ENCODE measurements at places on chromosomes 5 and 9.

DNA sequence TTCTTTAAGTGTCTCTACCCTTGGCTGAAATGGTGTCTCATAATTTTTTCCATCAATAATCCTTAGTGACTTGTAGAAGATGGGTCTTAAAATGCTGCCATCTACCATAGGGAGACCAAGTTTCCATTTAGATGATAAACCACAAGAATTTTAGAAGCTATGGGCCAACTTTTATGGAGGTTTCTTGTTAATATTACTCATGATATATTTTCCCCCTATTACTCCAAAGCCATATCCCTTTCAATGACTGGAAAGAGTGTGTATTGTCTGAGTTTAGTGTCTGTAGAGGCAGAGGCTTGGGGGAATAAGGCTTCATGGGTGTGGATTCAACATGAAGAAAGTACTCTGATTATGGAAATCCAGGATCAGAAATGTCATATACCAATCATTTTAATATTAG is 507.3 kb upstream of the TNC start:
- DNase-seq = no peak

DNA sequence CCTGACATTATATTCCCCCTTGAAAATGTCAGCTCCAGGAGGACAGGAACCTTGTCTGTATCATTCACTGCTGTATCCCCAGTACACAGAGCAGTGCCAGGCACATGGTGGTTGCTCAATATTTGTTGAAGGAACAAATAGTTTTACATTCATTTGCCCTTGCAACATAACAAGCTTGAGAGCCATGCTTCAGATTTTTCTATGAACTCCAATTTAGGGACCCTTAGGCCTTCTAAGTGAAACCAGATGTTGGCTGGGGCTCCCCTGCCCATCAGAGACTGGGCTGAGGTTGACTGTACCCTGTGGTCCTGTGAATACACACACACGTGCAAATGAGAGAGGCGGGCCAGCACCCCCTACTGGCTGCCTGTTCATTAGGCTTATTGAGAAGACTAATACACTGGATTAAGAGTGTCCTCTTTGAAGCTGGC is 214.9 kb upstream of the WWC1 start:
- DNase-seq = no peak

GRCh38 chr5:37757980-37758582 is 81.8 kb downstream of the GDNF start:
- DNase-seq = no peak

DNA sequence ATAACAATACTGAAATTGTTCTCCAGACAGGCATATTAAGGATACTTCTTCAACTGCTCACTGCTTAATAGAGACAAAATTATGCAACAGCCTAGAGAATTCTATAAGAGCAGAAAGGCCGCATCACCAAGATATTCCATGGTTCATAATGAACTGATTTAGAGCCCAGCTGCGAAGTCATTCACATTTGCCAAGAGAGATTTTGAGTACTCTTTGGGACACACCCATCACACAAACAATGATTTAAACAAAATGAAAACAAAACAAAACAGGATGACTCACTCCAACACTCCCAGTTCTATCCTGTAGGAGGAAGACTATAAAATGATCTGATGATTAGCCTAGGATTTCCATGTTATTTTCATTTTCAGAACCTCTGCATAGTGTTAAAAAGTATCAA is 145.7 kb upstream of the GNA14 start:
- DNase-seq = no peak

GRCh38 chr5:14710313-14710994 is 45.9 kb downstream of the OTULIN start:
- DNase-seq = no peak

All from neuronal stem cell (in vitro differentiated cells).